ENCODE measurements at places on chromosomes 5 and 9. TPM values are rescaled to one million over a fixed set of nuclear protein-coding genes. Genes with fewer than 3 reads are reported as not detected.

SSNA1 gene
- 105 TPM for total RNA-seq

PCDHA13 gene
- total RNA-seq = 0.17 TPM

PCDHB15 gene
- 0.05 TPM for total RNA-seq

SOHLH1 gene
- not detected for total RNA-seq

FRMD3 gene
- 6.2 TPM for total RNA-seq

SPAAR gene
- not detected for total RNA-seq

SLCO6A1 gene
- not detected for total RNA-seq

PFN3 gene
- total RNA-seq = not detected

ESM1 gene
- total RNA-seq = not detected

POLR1E gene
- 36.8 TPM for total RNA-seq

RANBP17 gene
- 2.9 TPM for total RNA-seq

NRARP gene
- 4.4 TPM for total RNA-seq

ARPC5L gene
- 83.9 TPM for total RNA-seq

N4BP3 gene
- 0.67 TPM for total RNA-seq

NUDT12 gene
- 1.0 TPM for total RNA-seq

ANKRD34B gene
- total RNA-seq = not detected

EPB41L4B gene
- total RNA-seq = 21.3 TPM

BARHL1 gene
- not detected for total RNA-seq

GDA gene
- total RNA-seq = 1.2 TPM
